ENCODE measurements at places on chromosomes 5 and 9.

DNA sequence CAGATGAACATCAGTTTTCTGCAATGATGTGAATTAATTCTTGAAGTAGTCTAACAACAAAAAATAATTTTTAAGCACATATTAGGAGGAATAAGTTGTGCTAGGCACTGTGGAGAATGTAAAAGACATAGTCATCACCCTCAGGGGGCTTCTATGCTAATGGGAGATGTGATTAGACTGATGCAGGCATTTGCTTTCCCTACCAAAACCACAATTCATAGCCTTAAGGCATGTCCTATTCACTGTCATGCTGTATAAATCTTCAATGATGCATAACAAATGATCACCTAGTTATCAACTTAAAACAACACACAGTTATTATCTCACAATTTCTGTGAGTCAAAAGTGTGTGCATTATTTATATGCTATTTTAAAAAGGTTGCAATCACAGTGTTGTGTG lies 422.6 kb downstream of the MAN2A1 start:
- DNase-seq = no peak

DNA sequence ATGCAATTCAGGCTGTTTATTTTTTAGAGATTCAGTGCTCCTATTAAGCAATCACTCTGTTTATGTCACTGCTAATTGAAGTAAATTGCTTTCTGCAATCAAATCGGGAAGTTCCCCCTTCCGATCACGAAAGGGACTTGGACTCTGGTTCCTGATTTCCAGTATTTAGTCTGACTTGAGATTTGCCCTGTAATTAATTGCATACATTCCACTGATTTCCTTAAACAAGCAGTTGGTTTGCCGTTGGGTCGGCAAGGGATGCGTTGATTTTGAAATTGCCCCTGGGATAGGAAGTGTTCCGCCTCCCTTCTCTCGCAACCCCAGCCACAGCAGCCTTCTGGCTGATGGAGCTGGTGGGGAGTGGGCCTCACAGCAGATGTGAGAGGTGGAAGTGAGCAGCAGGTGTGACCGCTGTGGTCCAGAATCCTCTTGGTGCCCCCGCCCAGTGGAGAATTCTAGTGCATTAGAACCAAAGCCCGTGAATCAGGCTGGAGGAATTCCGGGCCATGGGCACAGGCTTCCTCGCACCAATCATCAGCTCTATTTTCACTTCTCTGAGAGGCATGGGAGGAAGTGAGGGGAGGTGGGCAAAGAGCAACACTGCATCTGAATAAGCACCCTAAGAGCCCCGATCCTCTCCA lies 102.5 kb downstream of the SPRY4 start:
- DNase-seq = no peak

DNA sequence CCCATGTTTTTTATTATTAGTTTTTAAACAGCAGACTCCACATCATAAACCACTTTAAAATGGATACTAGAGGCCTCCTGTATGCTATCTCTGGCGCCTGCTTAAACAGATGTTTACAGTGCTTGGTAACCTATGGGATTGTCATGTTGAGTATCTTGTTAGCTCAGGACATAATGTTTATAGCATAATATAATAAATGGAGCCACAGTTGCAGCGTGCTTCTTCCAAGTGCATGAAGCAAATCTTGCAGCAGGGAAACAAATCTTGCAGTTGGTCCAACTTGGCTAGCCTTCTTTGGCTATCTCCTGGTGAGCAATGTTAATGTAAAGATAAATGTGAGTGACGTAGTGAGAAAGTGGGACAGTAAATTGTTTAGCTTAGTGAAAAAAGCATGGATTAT lies 2.8 kb downstream of the GHR start:
- DNase-seq = no peak

DNA sequence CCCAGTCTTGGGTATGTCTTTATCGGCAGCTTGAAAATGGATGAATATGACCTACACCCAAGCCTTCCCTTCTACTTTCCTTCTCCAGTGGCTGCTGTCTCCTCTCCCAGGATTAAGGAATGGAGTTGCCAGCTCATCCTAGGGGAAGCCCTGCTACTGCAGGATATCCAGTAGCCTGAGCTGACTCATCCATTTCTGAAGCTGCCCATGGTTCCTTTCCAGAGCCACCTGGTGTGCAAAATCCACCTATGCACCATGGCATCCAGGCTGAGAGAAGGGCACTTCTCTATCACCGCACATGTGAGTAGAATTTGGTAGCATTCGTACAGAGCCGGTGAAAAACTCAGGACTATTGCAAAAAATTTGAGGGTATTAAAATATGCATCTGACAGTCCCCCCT lies 290.8 kb downstream of the YTHDC2 start:
- no peak for DNase-seq

All from activated naive CD4-positive, alpha-beta T cell treated with Interleukin-2 at 50 U/mL for 16 hours (primary cell).